ENCODE measurements at places on chromosomes 5 and 9. TPM values are rescaled to one million over a fixed set of nuclear protein-coding genes. Genes with fewer than 3 reads are reported as not detected.

- no peak for DNase-seq
- no peaks in the 10 kb centered on the region for H3K27me3 ChIP-seq
- H3K36me3 ChIP-seq, result no peaks in the 10 kb centered on the region
- H3K4me3 ChIP-seq, result no peak overlapping the region
Measured at GRCh38 chr5:34499001-34499734, 157.0 kb upstream of the RAI14 start.

DNA sequence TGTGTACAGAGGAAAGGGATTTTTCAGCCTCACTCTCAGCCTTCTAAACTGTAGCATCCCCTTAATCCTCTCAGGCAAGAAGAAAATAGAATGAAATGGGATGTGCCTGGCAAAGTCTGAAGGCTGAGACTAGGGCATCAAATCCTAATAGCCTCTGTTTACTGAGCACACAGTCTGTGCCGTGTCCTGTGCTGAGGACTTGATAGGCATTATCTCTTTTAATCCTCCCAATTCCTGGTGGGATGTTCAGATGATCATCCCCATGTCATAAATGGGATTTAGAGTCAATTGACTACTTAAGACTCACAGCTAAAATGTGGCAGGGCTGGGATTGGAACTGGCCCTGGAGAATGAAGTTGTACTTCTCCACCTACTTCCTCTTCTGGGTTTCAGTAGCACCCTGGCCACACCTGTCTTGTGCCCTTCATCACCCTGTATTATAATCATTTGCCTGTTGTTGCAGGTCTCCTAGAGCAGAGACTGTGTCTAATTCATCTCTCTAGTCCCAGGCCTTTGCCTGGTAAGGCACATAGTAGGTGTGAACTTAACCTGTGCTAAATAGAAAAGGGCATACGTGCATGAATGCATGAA lies 81.0 kb downstream of the WWC1 start:
- H3K4me3 ChIP-seq, result no peak overlapping the region
- H3K27ac ChIP-seq, result no peak overlapping the region
- no peaks in the 10 kb centered on the region for H3K36me3 ChIP-seq
- no peak for DNase-seq

DNA sequence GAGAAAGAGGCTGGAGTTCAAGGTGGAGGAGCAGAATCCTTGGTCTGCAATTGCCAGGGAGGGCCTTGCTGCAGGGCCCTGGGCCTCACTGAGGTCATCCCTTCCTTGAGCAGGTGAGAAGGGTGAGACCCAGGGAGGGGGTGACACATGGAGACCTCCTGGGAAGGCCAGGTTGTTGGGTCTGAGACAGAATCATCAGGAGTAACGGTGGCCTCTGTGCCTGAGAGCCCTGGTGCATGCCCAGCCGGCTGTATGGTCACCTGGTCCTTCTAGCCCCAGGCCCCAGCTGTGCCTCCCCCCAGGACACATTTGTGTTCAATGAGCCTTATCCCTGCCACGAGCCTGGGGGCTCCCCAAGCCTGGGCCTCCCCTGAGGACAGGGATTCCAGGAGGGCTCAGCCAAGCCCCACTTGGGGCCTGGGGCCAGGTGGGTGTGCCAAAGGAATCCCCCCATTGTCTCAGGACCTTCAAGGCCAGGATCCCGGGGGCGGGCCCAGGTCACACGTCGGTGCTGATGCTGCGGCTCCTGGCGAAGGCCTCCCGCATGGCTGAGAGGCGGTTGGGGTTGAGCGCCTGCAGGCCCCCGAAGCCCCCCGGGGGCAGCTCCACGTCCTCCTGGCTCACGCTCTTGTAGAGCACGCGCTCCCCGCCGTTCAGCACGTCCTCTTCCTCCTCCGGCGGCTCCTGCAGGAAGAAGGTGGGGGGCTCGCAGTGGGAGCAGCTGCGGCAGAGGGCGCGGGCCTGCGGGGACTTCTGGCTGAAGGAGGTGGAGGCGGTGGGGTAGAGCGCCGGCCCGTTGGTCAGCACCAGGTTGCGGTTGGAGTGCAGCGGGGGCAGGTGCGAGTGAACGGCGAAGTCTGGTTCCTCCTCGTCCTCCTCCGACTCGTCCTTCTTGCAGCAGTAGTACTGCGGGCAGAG lies 30.4 kb downstream of the FAM163B start:
- no peaks in the 10 kb centered on the region for H3K4me1 ChIP-seq
- DNase-seq, result peak; percentile 80
- H3K36me3 ChIP-seq, result no peaks in the 10 kb centered on the region
- no peak overlapping the region for H3K4me3 ChIP-seq
- H3K27ac ChIP-seq, result no peak overlapping the region

CD74 gene
- total RNA-seq, result 1,866 TPM

DNA sequence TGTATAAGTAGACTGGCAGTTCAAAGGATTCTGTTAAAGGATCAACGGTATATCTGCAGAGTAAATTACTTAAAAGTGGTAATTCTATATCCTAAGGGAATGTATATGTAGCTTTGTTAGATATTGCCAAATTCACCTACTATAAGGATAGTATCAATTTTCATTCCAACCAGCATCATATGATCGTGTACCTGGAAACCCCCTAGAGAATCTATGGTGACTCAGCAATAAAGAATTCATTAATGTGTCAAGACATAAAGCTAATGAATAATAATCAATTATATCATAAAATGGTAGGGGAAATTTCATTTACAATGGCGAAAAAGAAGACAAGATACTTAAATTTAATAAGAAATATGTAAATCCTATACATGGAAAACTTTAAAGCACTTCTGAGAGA lies 234.1 kb upstream of the ACTBL2 start:
- no peak overlapping the region for H3K27ac ChIP-seq
- no peak overlapping the region for H3K4me3 ChIP-seq
- no peaks in the 10 kb centered on the region for H3K36me3 ChIP-seq
- no peaks in the 10 kb centered on the region for H3K27me3 ChIP-seq
